ENCODE measurements at places on chromosomes 7 and 10. TPM values are rescaled to one million over a fixed set of nuclear protein-coding genes. Genes with fewer than 3 reads are reported as not detected.
A peak's percentile ranks its signal among the peaks of the same experiment; 100 is the strongest.

The SRRM3 gene
- 25.2 TPM for total RNA-seq

The RBP4 gene
- total RNA-seq: 18.7 TPM

DNA sequence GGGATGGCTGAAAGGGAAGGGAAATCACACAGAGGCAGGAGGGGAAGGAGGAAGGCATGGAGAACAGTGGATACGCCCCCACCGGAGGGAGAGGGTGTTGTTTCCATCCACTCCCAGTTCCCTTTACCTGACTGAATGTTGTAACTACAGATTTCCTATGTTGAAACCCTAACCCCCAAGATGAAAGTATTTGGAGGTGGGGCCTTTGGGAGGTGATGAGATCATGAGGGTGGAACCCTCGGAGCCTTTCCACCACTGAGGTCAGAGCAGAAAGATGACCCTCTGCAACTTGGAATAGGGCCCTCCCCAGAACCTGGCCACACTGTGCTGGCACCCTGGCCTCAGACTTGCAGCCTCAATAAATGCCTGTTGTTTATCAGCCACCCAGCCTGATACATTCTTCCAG lies 48.6 kb upstream of the CNPY1 start:
- no peak for DNase-seq

- DNase-seq: peak; percentile 60
Measured at GRCh38 chr7:151251328-151251688, 2.8 kb upstream of the SMARCD3 start.

DNA sequence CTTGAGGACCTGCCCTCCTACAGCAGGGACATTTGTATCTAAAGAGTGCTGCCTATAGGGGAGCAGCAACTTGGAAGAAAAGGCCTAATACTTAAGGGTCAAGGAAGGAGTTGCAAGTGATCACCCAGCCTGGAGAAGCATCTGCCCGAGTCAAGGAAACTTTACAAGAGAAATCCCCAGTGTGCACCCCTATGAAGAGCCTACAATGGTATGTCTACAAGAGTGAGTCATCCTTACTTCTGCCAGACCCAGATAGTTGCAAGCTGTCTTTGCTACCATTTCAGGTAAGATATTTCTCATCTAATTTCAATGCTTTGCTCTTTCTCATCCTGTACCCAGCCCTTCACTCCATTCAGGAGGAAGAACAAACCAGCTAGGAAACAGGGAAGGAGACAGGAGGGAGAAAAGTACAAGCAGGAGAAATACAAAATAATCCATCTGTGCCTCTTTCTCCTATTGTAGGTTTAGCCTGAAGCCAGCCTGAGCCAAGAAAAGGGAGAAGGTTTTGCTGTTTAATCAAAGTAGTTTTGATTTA lies 34.4 kb upstream of the AGR3 start:
- no peak for DNase-seq
